ENCODE measurements at places on chromosomes 3 and 15. TPM values are rescaled to one million over a fixed set of nuclear protein-coding genes. Genes with fewer than 3 reads are reported as not detected.

GRCh38 chr3:52529376-52530333, 4.0 kb downstream of the NT5DC2 start:
- no peak for DNase-seq

The SLC15A2 gene
- total RNA-seq = 14.4 TPM

GRCh38 chr15:75761446-75762356, 49.1 kb upstream of the CSPG4 start:
- DNase-seq = no peak

The MAP6D1 gene
- 1.8 TPM for total RNA-seq

DNA sequence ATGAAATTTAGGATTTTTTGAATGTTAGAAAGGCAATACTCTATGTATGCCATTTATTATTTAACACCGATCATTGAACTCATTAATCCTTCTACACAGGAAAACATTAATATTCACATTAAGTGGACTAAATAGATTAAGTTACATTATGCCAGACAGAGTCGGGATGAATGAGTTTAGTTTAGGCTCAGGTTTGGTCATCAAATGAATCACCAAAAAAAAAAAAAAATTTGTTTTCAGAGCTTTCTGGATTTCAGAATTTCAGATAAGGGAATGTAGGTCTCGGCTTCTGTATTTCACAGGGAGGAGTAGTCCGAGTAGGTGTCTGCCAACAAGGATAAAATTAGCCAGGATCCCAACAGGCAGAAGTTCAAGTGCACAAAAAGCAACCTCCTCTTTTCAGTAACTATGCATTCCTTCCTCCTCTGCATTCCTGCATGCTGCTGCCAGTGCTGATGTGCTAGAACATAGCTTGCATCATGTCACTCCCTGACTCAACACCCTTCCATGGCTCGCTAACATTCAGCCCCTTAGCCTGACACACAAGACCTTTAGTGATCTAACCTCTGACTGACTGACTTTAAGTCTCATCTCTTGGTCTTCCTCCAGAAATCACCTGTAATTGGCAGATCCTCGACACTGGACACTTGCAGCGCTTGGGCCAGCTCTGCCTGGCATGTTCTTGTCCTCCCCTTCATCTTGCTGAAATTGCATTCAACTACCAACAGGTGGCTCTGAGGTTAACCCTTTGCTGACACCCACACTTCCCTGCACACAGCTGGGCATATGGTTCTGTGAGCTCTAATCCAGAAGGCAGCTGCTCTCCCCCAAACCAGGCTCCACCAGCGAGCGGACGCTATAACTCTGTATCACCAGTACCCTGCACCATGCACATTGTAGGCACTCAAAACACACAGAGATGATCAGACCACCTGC, 145.4 kb upstream of the PROK2 start:
- peak; percentile 34 for DNase-seq

The CAMP gene
- not detected for total RNA-seq

DNA sequence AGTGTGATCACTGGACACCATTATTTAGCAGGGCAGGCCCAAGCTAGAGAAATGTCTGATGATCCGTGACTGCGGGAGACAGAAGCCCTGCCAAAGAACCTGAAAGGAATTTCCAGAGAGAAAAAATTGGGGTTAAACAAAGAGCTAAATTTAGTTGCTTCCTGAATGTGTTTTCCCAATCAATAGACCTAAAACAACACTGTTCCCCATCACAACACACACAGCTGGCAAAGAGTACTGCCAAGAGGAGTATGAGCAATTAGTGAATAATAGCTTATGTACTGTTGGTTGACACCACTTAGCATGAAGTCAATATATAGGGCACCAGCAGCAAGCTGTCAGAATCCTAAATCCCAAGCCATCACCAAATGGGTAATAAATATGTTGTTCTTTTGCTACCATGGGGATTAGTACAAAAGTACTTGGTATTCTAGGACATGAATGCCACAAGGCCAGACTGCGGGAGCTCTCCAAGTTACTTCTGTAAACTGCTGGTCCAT, 35.7 kb downstream of the CLK3 start:
- no peak for DNase-seq

The ZNF619 gene
- total RNA-seq = 27.6 TPM

- no peak for DNase-seq
Observed at GRCh38 chr3:193771011-193771652, 178.1 kb downstream of the OPA1 start.

GRCh38 chr15:51303462-51303980, 34.9 kb downstream of the CYP19A1 start:
- DNase-seq = no peak

DNA sequence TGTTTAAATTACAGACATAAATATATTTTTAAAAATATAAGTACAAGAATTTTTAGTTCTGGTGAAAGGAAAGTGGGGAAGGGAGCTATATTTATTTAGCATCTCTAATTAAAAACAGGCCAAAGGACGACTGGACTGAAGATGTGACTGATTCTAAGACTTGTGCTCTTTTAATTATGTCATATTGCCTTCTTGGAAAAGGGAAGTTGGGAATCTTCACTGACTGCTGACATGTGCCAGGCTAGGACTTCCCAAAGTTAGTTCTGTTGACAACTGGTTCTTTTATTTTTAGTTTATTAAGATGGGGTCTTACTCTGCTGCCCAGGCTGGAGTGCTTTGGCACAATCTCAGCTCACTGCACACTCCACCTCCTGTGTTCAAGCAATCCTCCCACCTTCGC, 13.5 kb downstream of the CNOT10 start:
- DNase-seq = no peak

The DUOX1 gene
- total RNA-seq = 0.15 TPM

- DNase-seq = no peak
Observed at GRCh38 chr3:127656906-127657305, 15.8 kb upstream of the ABTB1 start.

The ABHD17C gene
- total RNA-seq = 2.8 TPM

DNA sequence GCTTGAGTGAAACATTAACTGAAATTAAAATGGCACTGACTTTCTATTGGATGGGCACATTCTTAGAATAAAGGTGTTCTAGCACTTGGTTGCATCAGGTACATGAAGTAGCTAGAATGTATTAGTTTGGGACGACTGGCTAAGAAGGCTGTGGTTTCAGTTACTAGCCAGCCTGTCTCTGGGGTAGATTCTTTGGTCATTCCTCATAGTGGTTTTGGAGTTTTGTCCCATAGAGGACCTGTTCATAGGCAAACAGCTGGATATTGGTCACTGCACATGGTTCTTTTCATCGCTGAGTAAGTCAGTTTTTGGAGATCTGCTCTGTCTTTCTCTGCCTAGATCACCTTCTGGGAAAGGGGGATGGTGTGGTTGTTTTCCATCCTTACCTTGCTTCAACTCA, 55.3 kb downstream of the ADAMTSL3 start:
- no peak for DNase-seq

The CCDC13 gene
- 2.5 TPM for total RNA-seq

GRCh38 chr3:45406772-45407171, 18.4 kb downstream of the LARS2 start:
- DNase-seq = no peak

The NEO1 gene
- 3.9 TPM for total RNA-seq

GRCh38 chr3:85979034-85979433, 1011.9 kb downstream of the VGLL3 start:
- DNase-seq = no peak

GRCh38 chr3:132117642-132118041, 82.8 kb upstream of the CPNE4 start:
- no peak for DNase-seq

DNA sequence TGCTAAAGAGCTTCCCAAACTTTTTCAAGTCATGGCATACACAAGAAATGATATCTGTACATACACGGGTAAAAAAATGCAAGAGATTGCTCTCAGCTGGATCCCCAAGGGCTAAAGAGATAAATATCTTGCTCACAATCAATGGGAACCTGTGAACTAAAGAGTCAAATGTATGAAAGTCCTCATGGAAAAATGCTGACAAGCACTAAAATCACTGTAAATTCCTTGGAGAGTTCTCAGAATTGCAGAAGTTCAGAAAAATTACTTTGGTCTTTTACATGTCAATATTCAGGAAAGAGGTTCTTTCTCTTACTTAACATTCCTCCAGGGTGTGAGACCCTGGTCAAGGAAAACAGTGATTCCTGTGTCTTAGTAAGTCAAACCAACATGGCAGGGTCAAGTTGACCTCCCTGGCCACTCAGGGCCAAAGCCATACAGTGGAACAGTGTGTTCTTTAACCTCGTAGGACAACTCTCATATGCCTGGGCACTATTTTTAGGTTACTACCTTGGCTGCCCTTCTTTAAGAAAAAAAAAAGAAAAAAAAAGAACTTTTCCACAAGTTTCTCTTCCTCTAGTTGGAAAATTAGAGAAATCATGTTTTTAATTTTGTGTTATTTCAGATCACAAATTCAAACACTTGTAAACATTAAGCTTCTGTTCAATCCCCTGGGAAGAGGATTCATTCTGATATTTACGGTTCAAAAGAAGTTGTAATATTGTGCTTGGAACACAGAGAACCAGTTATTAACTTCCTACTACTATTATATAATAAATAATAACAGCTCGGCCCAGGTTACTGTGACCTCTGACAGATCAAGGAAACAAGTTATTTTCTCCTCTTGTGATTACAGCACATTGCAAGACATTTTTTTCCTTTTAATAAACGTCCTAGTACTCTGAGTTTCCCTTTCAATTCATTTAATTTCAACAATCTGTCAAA, 12.5 kb downstream of the SSR3 start:
- no peak for DNase-seq

The XIRP1 gene
- total RNA-seq = not detected

GRCh38 chr3:107430996-107431245, 53.7 kb downstream of the CCDC54 start:
- peak; percentile 62 for DNase-seq

The BDH1 gene
- total RNA-seq = 59.3 TPM

DNA sequence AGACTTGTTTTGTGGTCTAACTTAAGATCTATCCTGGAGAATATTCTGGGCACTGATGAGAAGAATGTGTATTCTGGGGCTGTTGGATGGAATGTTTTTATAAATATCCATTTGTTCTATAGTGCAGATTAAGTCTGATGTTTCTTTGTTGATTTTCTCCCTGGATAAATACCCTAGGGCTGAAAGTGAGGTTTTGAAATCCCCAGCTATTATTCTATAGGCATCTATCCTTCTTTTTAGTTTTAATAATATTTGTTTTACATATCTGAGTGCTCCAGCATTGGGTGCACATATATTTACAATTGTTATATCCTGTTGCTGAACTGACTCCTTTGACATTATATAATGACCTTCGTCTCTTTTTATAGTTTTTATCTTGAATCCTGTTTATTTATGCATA, 42.9 kb downstream of the GALK2 start:
- no peak for DNase-seq

DNA sequence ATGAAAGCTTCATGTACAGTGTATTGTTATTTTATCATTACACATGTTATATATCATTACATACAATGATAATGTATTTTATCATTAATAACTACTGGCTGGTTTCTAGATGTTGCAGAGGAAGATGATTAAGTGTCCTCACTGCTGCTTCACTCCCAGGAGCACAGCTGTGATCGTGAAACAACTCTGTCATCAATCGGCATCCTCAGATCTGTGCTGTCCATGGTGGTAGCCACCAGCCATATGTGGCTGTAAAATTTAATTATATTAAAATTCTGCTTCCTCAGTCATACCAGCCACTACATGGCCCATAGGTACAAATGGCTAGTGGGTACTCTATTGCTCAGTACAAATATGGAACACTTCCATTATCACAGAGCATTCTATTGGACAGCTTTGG, 379.4 kb upstream of the CFAP20DC start:
- DNase-seq = no peak

The POPDC2 gene
- 6.0 TPM for total RNA-seq

DNA sequence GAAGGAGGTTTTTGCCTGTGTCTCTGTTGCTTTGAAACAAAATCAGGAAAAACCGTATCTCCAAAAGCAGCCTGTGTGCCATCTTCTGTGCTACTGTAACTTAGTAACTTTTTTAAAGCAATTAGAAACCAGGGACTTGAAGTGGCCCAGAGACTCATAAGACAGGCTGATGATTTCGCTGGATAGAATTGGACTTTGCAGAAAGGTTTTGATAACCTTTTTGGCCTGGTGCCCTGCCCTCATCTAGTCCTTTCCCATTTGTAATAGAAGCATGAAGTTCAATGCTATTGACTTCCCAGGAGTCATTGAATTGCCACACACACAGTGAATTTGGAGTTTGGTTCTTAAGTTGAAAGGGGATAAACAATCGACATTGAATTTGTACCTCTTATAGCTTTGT, 157.2 kb downstream of the PTPRG start:
- DNase-seq = no peak

DNA sequence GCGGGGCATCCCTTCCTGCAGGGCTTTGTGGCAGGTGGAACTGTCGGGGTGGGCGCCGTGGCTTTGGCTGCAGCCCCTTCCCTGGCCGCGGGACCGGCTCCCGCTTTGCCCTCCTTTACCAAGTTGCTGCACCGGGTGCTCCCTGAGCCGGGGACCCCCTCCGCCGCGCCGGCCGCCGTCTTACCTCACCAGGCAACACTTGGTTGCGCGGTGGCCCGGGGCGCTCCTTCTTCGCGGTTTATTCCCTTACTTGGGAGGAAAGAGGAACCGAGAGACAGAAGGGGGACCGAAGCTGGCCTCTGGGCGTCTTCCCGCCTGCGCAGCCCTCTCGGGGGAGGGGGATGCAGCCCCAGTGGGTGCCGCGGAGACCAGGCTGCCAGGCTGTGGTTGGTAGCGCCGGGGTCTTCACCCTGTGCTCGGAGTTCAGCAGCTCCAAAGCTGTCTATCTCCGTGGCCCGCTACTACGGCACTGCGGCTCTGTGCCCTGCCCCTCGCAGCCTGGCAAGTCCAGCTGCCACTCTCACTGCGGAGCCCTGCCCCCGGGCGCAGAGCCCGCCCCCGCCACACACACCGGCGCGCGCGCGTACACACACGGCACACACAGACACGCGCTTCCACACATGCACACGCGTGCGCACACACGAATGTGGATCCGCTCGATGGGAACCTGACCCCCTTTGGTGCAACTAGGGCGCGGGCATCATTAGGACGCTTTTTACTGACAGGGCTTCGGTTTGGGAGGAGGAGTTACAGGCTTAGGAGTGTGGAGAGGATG, at the start of gene DGKG:
Gene DGKG (minus strand): TSS at position 473 of the 775 bp plus-strand sequence. CDS start 41,775 bp downstream, outside the sequence.
- DNase-seq = peak; percentile 76

DNA sequence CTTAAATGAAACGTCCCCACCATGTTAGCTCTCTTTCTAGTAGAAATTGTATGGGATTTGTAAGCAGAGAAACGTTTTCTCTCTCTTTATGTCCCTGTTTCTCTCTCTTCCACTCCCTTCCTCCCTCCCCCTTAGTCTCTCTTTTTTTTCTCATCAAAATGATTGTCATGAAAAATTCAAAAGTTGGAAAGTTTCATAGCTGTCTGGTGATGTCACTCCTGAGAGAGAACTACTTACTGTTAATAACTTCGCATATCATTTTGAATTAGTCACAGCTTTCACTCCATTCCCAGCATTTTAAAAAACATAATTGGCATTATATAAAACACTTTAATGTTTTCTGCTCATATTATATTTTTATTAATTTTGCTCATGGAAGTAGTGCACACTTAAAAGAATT, 331.1 kb downstream of the C3orf38 start:
- no peak for DNase-seq

All from B cell (primary cell).